ENCODE measurements at places on chromosomes 5 and 9.

GRCh38 chr5:156929366-156929948 lies 33.6 kb downstream of the TIMD4 start:
- DNase-seq = no peak

DNA sequence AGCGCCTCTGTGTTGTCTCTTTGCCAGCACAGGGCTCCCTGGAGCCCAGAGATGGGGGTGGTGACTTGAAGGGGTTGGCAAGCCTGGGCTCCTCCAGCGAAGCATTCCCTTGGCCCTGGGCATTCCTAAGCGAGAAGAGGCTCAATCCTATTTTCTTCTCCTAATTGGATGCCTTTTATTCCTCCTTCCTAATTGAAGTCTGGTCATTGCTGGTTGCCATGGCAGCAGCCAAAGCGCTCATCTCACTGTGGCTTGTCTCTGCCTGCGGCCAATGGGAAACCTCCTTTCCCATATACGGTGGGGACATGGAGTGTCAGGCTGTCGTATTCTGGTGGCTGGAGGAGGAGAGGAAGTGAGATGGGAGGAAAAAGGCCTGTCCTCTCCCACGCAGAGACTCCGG lies 52.3 kb upstream of the RARS1 start:
- no peak for DNase-seq

GRCh38 chr5:172798422-172799215 lies 27.6 kb upstream of the DUSP1 start:
- DNase-seq = no peak

GRCh38 chr5:144121577-144121976 lies 48.9 kb downstream of the YIPF5 start:
- DNase-seq = no peak

DNA sequence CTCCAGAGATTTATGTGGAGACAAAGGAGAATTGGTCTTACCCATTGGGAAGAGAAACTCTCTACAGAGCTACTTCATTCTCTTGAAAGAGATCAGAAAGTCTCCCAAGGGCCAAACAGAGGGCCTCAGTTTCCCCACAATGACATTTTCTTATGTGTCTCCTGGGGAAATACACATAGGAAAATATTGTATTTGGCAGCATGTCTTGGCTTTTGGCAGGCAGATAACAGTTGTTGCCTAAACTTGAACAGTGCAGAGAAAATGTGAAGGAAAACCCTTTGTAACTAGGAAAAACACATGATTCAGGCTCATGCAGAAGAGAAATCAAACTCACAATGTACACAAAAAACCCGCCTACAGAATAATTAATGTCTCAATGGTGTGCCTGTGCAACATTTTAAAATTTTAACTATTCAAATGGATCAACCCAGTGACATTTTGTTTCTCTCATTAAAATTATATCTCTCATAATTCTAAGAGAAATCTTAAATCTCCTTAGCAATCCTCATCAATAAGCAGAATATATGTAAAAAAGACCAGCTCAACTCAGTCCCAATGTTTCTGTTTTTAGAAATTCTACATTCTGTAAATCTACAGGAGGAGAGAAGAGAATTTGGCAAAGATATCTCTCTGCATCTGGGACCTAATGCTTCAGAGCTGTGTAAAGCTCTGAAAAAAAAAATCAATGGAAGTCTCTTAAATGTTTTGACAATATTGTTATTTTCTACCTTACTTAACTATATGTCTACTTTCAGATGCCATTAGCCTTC lies 205.1 kb downstream of the ADAMTSL1 start:
- DNase-seq = no peak

- peak; percentile 11 for DNase-seq
Measured at GRCh38 chr9:93288341-93288740, 104.4 kb downstream of the WNK2 start.

DNA sequence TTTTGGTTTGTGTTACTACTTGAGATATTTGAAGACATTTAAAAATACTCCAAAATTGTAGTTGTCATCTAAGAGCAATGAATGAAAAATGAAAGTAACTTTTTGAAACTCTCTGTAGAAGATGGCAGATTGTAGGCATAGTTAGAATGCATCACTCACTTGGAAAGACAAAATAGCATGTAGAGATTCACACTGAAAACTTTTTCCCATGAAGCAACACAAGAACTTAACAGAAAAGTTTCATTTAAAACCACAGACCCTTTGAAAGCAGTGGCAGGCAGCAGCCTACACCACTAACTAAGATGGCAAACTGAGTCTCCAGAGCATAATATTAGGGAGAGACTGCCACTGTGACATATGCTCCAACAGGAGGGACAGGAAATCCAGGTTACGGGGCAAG lies 18.9 kb upstream of the FAM174A start:
- no peak for DNase-seq
